ENCODE measurements at places on chromosomes 6 and 20. TPM values are rescaled to one million over a fixed set of nuclear protein-coding genes. Genes with fewer than 3 reads are reported as not detected.
A peak's percentile ranks its signal among the peaks of the same experiment; 100 is the strongest.

DNA sequence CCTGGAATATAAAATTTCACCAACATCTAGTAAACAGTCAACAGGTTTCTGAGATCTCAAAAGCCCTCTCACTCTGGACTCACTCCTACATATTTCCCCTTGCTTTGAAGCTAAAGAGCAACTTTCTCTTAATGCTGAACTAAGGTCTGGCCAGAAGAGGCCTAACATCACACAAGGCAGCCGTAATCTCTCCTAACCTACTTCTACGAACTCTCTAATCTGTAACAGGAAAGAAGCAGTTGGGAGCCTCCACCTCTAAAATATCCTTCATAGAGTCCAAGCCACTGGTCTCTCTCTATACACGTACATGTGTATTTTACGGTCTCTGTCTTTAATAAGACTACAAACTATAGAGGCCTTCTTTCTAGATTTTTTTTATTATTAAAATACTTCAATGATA is 72.0 kb downstream of the REV3L start:
- DNase-seq = no peak
- H3K27me3 ChIP-seq = no peaks in the 10 kb centered on the region
- peaks cover 24% of the 10 kb centered on the region for H3K36me3 ChIP-seq
- H3K27ac ChIP-seq = no peak overlapping the region
- peaks cover 5% of the 10 kb centered on the region for H3K4me1 ChIP-seq
- H3K4me3 ChIP-seq = no peak overlapping the region

GRCh38 chr6:105677671-105678475 is 275.0 kb upstream of the PREP start:
- no peak overlapping the region for H3K4me3 ChIP-seq
- no peak for DNase-seq
- H3K27me3 ChIP-seq = peaks cover 7% of the 10 kb centered on the region
- no peaks in the 10 kb centered on the region for H3K4me1 ChIP-seq
- peaks cover 3% of the 10 kb centered on the region for H3K36me3 ChIP-seq

PLA2G7 gene
- not detected for total RNA-seq

- H3K36me3 ChIP-seq = no peaks in the 10 kb centered on the region
- DNase-seq = no peak
- no peak overlapping the region for H3K4me3 ChIP-seq
- H3K27me3 ChIP-seq = peaks cover 5% of the 10 kb centered on the region
- H3K4me1 ChIP-seq = no peaks in the 10 kb centered on the region
These were observed 104.5 kb upstream of the ADGRF1 start for GRCh38 chr6:47146431-47147174.

DNA sequence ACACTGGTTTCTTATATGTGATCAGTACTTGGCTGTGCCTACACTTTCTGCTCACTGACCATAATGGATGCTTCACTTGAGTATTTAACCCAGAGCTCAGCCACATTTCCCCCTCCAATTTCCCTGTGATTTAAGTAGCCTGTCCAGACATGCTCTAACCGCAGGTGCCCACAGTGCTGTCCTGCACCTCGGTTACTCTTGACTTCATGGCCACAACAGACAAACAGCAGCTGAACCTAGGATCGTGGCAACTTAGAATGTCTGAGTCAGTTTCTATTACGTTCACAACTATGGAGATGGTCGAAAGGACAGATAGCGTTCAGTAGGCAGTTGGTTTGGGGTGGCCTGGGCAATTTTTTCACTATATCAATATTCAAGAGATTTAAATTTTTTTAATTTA is 306.9 kb upstream of the SGK1 start:
- no peaks in the 10 kb centered on the region for H3K4me1 ChIP-seq
- no peak overlapping the region for H3K27ac ChIP-seq
- no peaks in the 10 kb centered on the region for H3K36me3 ChIP-seq
- no peak overlapping the region for H3K4me3 ChIP-seq
- DNase-seq = no peak
- peaks cover 6% of the 10 kb centered on the region for H3K27me3 ChIP-seq

DNA sequence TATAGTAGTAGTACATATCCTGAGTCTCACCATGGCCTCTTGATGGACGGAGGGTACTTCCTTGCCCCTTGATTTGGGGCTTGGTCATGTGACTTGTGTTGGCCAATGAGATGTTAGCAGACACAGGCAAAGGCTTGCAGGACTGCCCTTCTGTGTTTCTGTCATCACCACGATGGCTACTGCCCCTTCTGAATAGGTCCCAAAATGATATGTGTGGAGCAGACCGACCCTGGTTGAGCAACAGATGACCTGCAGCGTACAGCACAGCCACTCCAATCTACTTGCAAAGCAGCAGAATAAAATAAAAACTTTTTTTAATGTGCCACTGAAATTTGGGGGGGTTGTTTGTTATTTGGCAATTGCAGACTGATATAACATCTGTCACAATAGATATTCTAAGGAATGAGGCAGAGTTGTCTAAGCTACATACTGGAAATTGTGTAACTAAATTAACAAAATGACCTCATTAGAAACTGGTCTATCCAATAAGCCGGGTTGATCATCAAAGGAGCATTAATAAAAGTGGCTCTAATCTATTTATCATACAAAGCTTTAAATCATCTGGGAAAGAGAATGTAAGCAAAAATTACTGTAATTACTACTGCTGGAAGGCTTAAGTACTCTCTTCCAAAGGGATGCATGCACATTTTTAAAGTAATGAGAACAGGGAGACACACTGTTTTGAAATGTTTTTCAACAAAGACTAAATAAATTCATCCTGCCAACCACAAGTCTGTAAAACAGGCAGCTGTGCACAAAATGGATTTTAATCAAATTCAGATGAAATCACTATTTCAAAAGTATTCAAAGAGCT is 209.5 kb downstream of the KIF16B start:
- no peak overlapping the region for H3K4me3 ChIP-seq
- no peak overlapping the region for H3K27ac ChIP-seq

- H3K4me1 ChIP-seq = no peaks in the 10 kb centered on the region
- no peaks in the 10 kb centered on the region for H3K27me3 ChIP-seq
- no peaks in the 10 kb centered on the region for H3K36me3 ChIP-seq
- no peak overlapping the region for H3K4me3 ChIP-seq
- no peak overlapping the region for H3K27ac ChIP-seq
- DNase-seq = no peak
These were observed 154.7 kb upstream of the LAMP5 start for GRCh38 chr20:9359561-9360308.

DNA sequence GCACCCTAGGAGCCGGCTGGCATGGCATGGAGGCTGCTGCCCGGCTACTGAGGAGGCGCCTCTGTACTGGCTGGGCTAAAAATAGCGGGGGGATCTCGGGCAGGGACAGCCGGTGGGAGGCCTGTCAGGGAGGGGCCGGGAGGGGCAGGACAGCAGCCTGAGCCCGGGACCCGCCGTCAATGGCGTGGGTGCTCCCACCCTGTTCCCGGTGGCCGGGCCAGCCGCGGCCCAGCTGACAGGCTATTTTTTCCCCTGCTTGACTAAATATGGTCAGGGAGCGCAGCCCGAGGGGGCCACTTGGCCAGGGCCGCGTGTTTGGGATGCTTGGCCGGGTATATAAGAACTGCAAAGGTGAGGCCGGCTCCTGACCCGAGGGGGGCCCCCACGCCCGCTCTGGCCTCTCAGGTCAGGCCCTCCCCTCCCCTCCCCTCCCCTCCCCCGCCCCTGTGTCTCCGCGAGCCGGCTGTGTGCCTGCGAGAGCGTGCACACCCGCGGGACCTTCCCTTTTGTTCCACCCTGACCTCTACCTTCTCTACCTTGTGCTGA is 74.4 kb upstream of the GATA5 start:
- no peaks in the 10 kb centered on the region for H3K36me3 ChIP-seq
- DNase-seq = no peak
- no peak overlapping the region for H3K27ac ChIP-seq
- H3K4me1 ChIP-seq = peaks cover 11% of the 10 kb centered on the region
- peaks cover 28% of the 10 kb centered on the region for H3K27me3 ChIP-seq
- H3K4me3 ChIP-seq = no peak overlapping the region

GRCh38 chr20:52104546-52105441 is 86.8 kb downstream of the ZFP64 start:
- peaks cover 24% of the 10 kb centered on the region for H3K4me1 ChIP-seq
- no peaks in the 10 kb centered on the region for H3K36me3 ChIP-seq
- no peak for DNase-seq
- no peak overlapping the region for H3K27ac ChIP-seq
- peak overlapping the region; percentile 63 for H3K4me3 ChIP-seq

FAM209B gene
- total RNA-seq = 1.1 TPM

- H3K4me3 ChIP-seq = no peak overlapping the region
- H3K27me3 ChIP-seq = no peaks in the 10 kb centered on the region
- peaks cover 4% of the 10 kb centered on the region for H3K36me3 ChIP-seq
- H3K4me1 ChIP-seq = peaks cover 24% of the 10 kb centered on the region
- no peak overlapping the region for H3K27ac ChIP-seq
- no peak for DNase-seq
These were observed 127.9 kb downstream of the ZFAND3 start for GRCh38 chr6:37947468-37947867.

ECT2L gene
- total RNA-seq = not detected

GRCh38 chr6:170206317-170206621 is 84.6 kb downstream of the DLL1 start:
- DNase-seq = peak; percentile 9
- no peak overlapping the region for H3K27ac ChIP-seq
- H3K27me3 ChIP-seq = peaks cover 6% of the 10 kb centered on the region
- H3K4me3 ChIP-seq = no peak overlapping the region
- H3K36me3 ChIP-seq = peaks cover 3% of the 10 kb centered on the region

GRCh38 chr20:4225745-4226144 is 210.4 kb upstream of the RNF24 start:
- H3K4me3 ChIP-seq = no peak overlapping the region
- peaks cover 27% of the 10 kb centered on the region for H3K27me3 ChIP-seq
- H3K36me3 ChIP-seq = no peaks in the 10 kb centered on the region
- DNase-seq = no peak
- H3K27ac ChIP-seq = no peak overlapping the region
- H3K4me1 ChIP-seq = peaks cover 11% of the 10 kb centered on the region

GRCh38 chr6:11110921-11111768 is at the start of gene ERVFRD-1:
Gene ERVFRD-1 (minus strand): TSS chr6:11111725. CDS start chr6:11105310, 6,415 bp downstream.
- peaks cover 19% of the 10 kb centered on the region for H3K4me1 ChIP-seq
- no peaks in the 10 kb centered on the region for H3K27me3 ChIP-seq
- H3K36me3 ChIP-seq = peaks cover 3% of the 10 kb centered on the region

- H3K27me3 ChIP-seq = peaks cover 3% of the 10 kb centered on the region
- no peaks in the 10 kb centered on the region for H3K36me3 ChIP-seq
- H3K4me1 ChIP-seq = no peaks in the 10 kb centered on the region
- H3K27ac ChIP-seq = no peak overlapping the region
These were observed 17.8 kb downstream of the OR2H2 start for GRCh38 chr6:29602564-29603361.

DNA sequence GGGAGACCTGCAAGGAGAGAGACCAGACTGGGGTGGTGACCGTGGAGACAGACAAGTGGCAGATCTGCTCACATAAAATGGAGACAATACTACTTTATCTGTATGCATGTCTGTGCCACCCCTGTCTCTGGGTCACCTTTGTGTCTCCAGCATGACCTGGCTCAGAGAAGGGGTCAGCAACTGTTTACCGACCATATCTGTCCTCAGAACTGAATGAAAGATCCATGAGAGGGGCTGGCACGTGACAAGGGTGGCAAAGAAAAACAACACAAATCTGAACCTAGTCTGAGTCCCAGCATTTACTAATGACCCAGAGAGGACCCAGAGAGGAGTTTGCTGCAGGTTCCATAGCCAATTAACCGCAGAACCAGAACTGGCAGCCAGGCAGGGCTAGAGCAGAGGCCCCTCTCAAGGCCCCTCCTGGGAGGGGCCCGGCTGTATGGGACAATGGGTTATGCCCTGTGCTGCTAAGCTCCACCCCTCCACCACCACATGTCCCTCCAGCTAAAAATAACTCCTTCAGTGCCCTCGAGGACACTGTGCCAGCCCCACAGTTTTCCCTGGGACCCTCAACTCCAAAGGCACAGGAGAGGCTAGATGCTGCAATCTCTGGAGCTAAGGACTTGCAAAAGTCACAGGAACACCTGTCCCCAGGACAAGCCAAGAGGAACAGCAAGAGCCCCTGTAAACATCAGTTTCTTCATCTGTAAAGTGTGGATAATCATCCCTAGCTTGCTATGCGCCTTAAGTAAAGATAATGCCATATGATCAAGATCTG is 2.2 kb downstream of the AHCY start:
- DNase-seq = no peak
- peaks cover 24% of the 10 kb centered on the region for H3K4me1 ChIP-seq
- H3K27ac ChIP-seq = peak overlapping the region; percentile 89
- H3K27me3 ChIP-seq = no peaks in the 10 kb centered on the region
- H3K4me3 ChIP-seq = peak overlapping the region; percentile 87

PRPH2 gene
- not detected for total RNA-seq

NMBR gene
- not detected for total RNA-seq

DNA sequence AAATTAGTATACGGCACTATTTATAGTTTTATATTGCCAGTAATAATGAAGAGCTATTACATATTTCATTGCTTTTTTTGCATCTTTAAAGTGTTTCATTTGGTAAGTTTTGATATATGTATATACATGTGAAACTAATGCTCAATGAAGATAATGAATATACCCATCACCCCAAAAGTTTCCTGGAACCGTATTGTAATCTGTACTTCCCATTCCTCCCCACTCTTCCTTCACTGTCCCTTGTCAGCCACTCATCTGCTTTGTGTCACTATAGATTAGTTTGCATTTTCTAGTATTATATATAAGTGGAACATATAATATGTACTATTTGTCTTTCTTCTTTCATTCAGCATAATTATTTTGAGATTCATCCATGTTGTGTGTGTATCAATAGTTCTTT is 10.3 kb upstream of the TBC1D32 start:
- H3K4me1 ChIP-seq = no peaks in the 10 kb centered on the region
- no peaks in the 10 kb centered on the region for H3K36me3 ChIP-seq
- DNase-seq = no peak
- H3K4me3 ChIP-seq = no peak overlapping the region
- peaks cover 11% of the 10 kb centered on the region for H3K27me3 ChIP-seq

All from activated CD8-positive, alpha-beta T cell treated with anti-CD3 and anti-CD28 coated beads, Interleukin-2, amount 10 ng/mL, durations not matched to agents 7 days and 5 days (primary cell).